ENCODE measurements at places on chromosomes 4 and X.
A peak's percentile ranks its signal among the peaks of the same experiment; 100 is the strongest.

DNA sequence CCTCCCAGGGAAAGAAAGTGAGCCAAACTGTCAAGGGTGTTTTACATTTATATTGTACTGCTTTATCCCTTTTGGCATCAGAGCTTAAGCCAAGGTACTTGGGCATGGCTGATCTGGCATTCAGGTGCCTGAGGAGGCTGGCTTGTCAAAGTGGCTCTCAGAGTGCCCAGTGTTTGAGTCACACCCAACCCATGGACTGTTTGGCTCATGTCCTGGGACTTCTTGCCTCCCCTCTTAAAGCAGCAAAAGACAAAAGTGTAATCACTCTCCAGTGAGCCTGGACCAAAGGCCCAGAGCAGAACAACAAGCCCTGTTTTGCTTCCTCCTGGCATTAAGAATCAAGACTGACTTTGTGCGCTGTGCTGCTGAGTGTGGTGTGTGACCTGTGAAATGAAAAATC lies 311.7 kb upstream of the TAPT1 start:
- no peak for DNase-seq

- DNase-seq, result no peak
These were observed 16.3 kb downstream of the L1CAM start for GRCh38 chrX:153869473-153870287.

GRCh38 chr4:168551945-168552695 lies 55.3 kb downstream of the PALLD start:
- no peak for DNase-seq

DNA sequence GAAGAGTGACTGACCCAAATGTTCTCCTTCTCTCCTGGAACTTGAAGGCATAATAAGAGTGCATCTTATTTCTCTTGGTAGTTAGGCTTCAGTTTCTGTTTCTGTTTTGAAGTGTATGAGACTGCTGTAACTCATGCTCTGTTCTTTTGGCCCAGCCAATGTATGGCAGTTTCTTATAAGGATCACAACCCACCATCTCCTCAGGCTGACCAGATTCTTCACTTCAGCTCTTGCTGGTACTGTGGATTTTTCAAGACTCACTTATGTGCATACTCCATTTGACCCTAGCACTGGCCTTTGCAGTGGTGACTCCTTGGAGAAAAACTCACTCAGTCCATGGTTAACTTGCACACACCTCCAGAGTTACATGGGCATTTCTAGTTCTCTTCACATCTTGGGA lies 9.6 kb upstream of the YTHDC1 start:
- DNase-seq, result no peak

GRCh38 chr4:172141025-172141424 lies 327.8 kb downstream of the GALNTL6 start:
- DNase-seq, result no peak

- DNase-seq, result no peak
These were observed 126.0 kb downstream of the GLRA3 start for GRCh38 chr4:174702979-174703478.

DNA sequence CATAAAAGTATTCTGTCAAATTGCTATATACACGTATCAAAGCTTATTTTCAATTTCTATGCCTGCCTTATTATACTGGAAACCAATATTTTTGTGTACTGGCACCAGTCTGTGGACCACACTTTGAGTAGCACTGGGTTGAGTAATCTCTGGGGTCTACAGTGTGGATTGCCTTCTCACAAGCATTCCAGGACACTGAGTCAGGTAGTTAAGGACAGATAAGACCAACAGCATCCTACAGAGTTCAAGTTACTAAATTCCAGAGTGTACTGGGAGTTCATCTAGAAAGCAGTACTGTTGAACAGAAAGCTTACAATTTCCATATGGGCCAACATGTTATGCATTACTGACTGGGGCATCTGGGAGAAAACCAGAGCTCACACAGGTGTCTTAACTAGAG lies 61.8 kb downstream of the VMA21 start:
- peak; percentile 0 for DNase-seq

DNA sequence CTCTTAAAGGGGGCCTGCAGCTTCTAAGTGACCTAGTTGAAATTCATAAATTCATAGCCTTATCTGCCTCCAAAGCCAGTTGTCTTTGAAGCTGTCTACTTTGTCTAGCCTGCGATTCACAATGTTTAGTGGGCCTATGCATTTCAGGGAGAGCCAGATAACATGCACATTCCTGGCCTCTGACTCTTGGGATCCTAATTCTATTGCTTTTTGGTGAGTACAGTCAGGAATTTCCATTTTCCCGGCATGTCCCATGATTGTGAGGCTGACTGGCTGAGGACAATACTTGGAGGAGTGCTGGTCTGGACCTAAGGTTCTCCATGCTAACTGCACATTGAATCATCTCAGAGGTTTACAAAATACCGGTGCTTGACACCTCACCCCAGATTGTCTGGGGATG lies 155.0 kb downstream of the MSL3 start:
- no peak for DNase-seq

- DNase-seq, result no peak
These were observed 18.7 kb upstream of the GALNTL6 start for GRCh38 chr4:171794528-171794927.

DNA sequence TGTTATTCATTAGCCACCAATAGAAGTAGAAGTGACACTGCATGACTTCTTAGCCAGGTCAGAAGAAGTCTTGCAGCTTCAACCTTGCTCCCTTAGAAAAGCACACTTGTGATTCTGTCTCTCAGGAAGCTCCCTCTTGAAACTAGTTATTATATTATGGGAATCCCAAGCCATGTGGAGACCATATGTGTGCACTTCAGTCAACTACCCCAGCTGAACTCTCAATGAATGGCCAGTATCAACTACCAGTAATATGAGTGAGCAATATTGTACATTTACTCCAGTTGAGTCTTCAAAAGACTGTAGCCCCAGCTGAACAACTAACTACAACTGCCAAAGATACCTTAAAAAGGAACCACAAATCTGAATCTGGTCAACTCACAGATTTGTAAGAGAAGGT lies 77.1 kb upstream of the GABRA3 start:
- no peak for DNase-seq

DNA sequence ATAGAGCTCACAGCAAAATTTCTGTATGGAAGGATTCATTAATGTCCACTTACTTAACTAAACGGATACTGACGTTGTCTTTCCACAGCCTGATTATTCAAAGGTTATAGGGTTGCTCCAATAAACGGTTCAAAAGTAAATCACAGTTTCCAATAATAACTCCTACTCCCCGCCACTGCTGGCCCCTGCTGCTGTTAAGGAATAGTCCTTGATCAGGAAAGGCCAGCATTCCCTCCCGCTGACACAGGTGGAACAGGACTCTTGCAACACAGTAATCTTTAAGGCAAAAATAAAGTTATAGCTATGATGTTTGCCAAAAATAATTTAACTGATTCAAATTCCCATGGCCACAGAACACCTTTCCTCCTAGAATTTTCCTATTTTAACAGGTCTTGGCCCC lies 53.9 kb downstream of the FAT1 start:
- no peak for DNase-seq

GRCh38 chrX:122625821-122626220 lies 558.3 kb upstream of the GRIA3 start:
- DNase-seq, result no peak

- DNase-seq, result no peak
These were observed 41.0 kb upstream of the JADE1 start for GRCh38 chr4:128768373-128768996.

- no peak for DNase-seq
These were observed 149.3 kb upstream of the GYPA start for GRCh38 chr4:144289667-144290428.

GRCh38 chr4:98996765-98997068 lies 1.2 kb downstream of the METAP1 start:
- no peak for DNase-seq

DNA sequence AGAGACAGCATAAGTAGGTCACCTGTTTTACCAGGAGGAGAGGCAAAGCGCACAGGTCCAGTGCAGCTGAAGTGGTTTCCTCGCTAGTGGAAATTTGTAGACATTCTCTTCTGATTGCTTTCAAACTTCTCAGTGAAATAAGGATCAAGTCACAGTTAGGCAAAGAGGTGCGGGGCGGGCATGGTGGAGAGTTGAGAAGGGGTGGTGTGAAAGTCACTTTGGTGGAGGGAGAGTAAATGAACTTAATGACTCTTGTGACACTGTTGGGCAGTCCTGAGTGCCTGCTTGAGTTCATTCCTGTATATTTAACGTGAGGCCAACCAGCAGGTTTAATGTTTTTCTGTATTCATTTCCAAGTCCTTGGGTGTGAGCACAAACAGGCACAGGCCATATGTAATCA lies 235.6 kb downstream of the TRIML1 start:
- DNase-seq, result no peak

- no peak for DNase-seq
These were observed 121.4 kb downstream of the GPAT3 start for GRCh38 chr4:83657336-83657735.

- no peak for DNase-seq
These were observed 28.2 kb downstream of the NHS start for GRCh38 chrX:17403189-17403691.

DNA sequence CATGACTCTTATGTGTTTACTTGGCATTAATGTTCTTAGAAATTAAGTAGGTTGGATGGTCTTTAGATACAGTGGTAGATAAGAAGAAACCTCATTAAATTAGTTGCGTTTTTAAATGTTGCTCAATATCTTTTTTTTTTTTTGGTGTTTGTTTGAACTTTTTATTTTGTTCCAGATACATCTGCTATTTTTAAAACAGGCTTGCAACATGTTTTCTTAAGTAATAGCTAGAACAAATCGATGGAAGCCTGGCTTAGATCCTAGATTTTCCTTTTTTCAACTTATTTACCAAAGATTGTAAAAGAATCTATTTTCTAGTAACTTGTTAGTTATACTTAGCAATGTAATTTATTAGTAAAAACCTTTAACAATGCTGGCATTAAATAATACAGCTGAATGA lies 9.3 kb downstream of the CNKSR2 start:
- no peak for DNase-seq

DNA sequence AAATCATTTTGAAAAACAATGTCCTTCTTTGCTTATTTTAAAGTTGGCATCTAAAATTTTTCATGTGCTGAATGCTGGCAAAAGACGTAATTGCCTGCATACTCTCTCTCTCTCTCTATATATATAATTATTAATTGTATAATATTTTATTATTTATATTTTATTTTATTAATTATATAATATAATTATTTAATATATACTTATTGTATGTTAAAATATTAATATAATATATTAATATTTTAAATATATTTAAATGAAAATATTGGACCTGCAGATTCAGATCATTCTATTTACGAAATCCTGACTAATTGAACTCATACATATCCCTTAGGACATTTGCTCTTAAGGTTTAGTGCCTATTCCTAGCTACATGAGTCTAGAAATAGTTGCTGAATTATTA lies 144.7 kb upstream of the VCX start:
- no peak for DNase-seq

GRCh38 chrX:146238173-146238572 lies 420.5 kb downstream of the SLITRK2 start:
- no peak for DNase-seq

DNA sequence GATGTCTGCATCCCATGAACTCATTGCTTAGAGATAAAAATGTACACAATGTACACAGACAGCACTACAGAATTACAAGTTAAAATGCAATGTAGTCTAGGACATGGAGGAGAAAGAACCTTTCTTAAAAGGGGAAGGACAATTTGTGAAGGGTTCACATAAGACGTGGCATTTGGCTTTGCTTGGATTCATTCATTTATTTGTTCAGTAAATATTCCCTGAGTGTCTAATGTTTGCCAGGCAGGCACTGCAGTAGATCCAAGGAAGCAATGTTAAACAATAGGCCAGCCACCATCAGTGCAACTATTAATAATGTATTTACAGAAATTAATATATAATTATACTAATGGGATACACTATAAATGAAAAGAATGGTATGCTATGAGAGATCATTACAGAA lies 94.4 kb downstream of the GRIA2 start:
- DNase-seq, result no peak

- DNase-seq, result no peak
These were observed 157.1 kb upstream of the LNX1 start for GRCh38 chr4:53748328-53748772.

- DNase-seq, result no peak
These were observed 6.6 kb downstream of the ETDC start for GRCh38 chrX:135315864-135316263.

GRCh38 chr4:167802463-167803212 lies 289.7 kb upstream of the ANXA10 start:
- no peak for DNase-seq

- no peak for DNase-seq
These were observed 210.3 kb upstream of the EPHA5 start for GRCh38 chr4:65880594-65880993.

- DNase-seq, result no peak
These were observed 203.5 kb upstream of the TET2 start for GRCh38 chr4:104942990-104943743.

GRCh38 chr4:7515390-7515902 lies 80.7 kb upstream of the PSAPL1 start:
- no peak for DNase-seq

GRCh38 chrX:116490104-116490503 lies 27.3 kb upstream of the CT83 start:
- no peak for DNase-seq

DNA sequence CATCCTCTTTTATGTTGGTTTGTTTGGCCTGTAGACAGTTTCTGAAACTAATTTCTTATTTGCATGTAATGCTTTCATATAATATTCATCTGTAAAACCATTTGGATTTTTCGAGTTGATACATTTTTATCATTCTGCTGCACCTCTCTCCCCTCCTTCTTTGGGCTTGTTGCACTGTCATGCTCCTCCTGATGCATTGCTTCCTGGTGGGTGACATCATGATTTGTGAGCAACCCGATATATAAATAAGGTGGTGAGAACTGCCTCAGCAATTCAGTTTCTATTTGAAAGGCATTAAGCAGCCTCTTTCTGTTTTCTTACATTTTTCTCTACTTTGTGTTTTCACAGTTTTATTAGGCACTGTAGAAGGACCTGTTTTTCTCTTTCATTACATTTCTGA lies 515.7 kb downstream of the RPA4 start:
- peak; percentile 27 for DNase-seq

GRCh38 chrX:10902001-10902400 lies 209.1 kb upstream of the HCCS start:
- DNase-seq, result no peak

- peak; percentile 59 for DNase-seq
These were observed 632 bp downstream of the PLP2 start for GRCh38 chrX:49172280-49172780.
